ENCODE measurements at places on chromosomes 12 and 14.

DNA sequence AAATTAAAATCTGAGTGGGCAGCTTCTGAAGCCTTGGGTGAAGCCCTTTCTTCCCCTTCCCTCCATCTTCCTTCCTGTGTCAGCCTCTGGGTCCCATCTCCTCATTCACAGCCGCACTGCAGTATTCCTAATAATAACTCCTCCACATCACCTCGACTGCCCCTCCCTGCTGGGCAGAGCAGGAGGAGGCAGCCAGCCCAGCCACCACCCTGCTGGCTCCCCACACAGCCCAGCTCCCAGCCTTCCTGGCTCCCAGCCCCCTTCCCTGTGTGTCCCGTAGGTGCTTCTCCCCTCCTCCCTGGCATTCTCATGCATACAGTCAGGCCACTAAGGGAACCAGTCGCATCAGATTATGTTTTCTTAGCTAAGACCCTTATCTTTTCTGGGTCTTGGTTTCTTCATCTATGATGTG is 3.7 kb downstream of the IFFO1 start:
- DNase-seq, result peak; percentile 54

- DNase-seq, result no peak
Observed at GRCh38 chr14:89899291-89899690, 55.2 kb downstream of the EFCAB11 start.

GRCh38 chr14:52998376-52999015 is 47.6 kb upstream of the FERMT2 start:
- peak; percentile 79 for DNase-seq

DNA sequence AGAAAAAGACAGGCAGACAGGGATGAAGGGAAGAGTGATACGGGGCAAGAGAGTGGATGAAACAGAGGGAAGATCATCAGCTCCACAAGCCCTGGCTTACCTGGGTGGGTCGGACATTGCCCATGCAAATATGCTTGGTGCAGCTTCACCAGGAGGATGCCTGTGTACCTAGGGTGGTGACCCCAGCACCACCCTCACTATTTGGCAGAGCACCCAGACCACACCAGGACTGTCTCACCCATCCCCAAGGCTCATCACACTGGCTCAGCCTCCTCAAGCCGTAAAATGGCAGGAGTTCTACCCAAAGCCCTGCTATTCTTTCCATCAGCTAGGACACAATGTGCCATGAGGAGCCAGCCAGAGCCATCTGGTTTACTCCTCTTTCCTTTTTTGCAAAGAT is 3.0 kb downstream of the GALNT8 start:
- DNase-seq, result no peak

GRCh38 chr14:24674204-24674970 is 40.4 kb upstream of the GZMB start:
- DNase-seq, result no peak
